ENCODE measurements at places on chromosomes 1 and 21. TPM values are rescaled to one million over a fixed set of nuclear protein-coding genes. Genes with fewer than 3 reads are reported as not detected.

The HPCAL4 gene
- not detected for total RNA-seq

The ADGRL4 gene
- total RNA-seq: 11.0 TPM

The KCNJ9 gene
- not detected for total RNA-seq

- H3K4me3 ChIP-seq: peak overlapping the region; percentile 52
- peak; percentile 87 for DNase-seq
- H3K27me3 ChIP-seq: no peaks in the 10 kb centered on the region
- no peaks in the 10 kb centered on the region for H3K36me3 ChIP-seq
- no peaks in the 10 kb centered on the region for H3K4me1 ChIP-seq
These were observed 148.6 kb downstream of the PPIAL4G start for GRCh38 chr1:148334339-148335130.

DNA sequence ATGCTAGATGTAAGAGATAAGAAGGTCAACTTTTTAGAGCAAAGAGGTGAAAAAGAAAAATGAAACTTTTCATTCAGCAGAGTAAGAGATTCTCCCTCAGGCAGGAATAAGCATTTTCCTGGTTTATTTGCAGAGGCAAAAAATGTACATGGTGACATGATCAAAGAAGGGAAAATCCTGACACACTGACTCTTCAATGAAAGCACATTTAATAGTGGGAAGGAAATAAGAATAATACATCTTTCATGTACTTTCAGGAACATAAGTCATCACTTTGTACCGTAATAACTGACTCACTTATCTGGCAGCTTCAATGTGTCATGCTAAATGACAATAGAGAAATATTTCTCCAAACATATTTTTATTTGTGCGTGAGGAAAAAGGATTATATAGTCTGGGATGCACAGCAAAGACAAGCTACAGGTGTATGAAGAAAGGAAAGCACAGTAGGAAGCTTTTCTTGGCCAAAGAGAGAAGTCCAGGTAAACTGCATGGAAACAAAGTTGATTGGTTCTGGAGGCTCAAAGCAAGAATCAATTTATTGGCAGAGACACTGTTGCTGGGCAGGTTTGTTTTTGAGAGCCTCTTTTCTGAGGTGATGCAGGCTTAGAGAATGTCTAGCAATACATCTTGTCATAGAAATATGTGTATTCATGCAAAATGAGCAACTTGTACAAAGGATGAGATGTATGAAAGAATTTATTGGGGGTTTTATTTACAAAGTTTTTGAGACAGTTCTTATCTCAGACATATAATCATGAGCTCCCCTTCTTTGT, 1409.0 kb downstream of the PLA2G4A start:
- H3K4me3 ChIP-seq: no peak overlapping the region
- no peak overlapping the region for H3K27ac ChIP-seq
- DNase-seq: no peak

- H3K27me3 ChIP-seq: no peaks in the 10 kb centered on the region
- H3K4me3 ChIP-seq: no peak overlapping the region
- DNase-seq: no peak
- no peak overlapping the region for H3K27ac ChIP-seq
- H3K4me1 ChIP-seq: no peaks in the 10 kb centered on the region
These were observed 1165.1 kb upstream of the NCAM2 start for GRCh38 chr21:19833082-19833481.

GRCh38 chr21:41768437-41769042, 1.7 kb upstream of the RIPK4 start:
- peaks cover 35% of the 10 kb centered on the region for H3K4me1 ChIP-seq
- H3K27ac ChIP-seq: peak overlapping the region; percentile 96

GRCh38 chr1:200221614-200222282, 188.1 kb downstream of the ZNF281 start:
- no peaks in the 10 kb centered on the region for H3K36me3 ChIP-seq
- DNase-seq: peak; percentile 47
- H3K27ac ChIP-seq: no peak overlapping the region
- no peaks in the 10 kb centered on the region for H3K4me1 ChIP-seq

DNA sequence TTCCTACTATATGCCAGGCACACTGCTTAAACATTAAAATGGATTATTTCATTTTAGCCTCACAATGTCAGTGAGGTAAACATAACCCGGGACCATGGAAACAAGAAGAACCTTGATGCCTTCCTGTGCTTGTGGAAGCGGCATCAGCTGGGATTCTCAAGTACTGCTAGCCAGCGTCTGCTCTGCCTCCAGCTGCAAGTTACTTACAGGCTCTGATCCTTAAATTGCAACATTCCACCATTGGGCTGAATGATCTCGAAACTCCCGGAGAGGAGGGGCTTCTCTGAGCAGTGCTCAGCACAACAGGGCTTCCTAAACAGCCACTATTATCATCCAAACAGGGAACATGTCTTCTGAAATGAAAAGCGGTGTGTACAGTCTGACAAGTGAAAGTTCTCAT, 6.7 kb upstream of the MAN1C1 start:
- no peaks in the 10 kb centered on the region for H3K4me1 ChIP-seq
- no peaks in the 10 kb centered on the region for H3K27me3 ChIP-seq
- no peak overlapping the region for H3K4me3 ChIP-seq
- DNase-seq: no peak

GRCh38 chr1:114719424-114719787, 2.8 kb upstream of the NRAS start:
- DNase-seq: no peak
- H3K27me3 ChIP-seq: no peaks in the 10 kb centered on the region
- peaks cover 27% of the 10 kb centered on the region for H3K36me3 ChIP-seq
- no peaks in the 10 kb centered on the region for H3K4me1 ChIP-seq

DNA sequence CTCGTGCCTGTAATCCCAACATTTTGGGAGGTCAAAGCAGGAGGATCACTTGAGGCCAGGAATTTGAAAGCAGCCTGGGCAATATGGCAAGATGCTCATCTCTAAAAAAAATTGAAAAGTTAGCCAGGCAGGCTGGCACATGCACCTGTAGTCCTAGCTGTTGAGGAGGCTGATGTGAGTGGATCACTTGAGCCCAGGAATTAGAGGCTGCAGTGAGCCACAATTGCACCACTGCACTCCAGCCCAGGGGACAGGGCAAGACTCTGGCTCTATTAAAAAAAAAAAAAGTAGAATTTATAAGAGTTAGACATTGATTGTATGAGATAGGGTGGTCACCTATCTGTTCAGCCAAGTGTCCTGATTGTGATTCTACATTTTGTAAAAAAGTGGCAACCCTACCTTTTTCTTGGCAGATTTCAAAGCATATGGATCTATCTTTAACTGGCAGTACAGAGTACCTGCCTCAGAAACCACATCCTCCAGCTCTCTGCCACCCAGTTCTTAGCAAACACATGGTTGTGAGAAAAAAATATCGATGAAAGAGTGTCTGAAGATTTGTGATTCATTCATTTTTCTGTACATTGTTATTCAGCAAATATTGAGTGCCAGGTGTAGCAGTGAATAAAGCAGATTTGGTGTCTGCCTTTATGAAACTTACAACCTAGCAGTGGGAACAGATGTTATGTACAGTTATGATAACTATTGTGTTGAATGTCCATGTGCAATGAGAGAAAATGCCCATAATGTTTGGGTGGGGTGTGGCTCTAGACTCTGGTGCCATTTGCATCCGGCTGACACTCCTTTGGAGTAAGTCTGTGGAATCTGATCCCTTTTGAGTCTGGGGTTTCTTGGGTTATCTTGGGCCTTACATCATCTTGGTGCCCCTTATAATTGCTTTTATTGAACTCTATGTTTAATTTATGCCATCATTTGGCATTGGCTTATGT, 82.5 kb downstream of the ST3GAL3 start:
- H3K36me3 ChIP-seq: no peaks in the 10 kb centered on the region
- no peaks in the 10 kb centered on the region for H3K4me1 ChIP-seq
- H3K27me3 ChIP-seq: no peaks in the 10 kb centered on the region

- no peak overlapping the region for H3K27ac ChIP-seq
- H3K27me3 ChIP-seq: no peaks in the 10 kb centered on the region
- no peak for DNase-seq
- no peaks in the 10 kb centered on the region for H3K4me1 ChIP-seq
- no peaks in the 10 kb centered on the region for H3K36me3 ChIP-seq
These were observed 26.1 kb downstream of the RGS21 start for GRCh38 chr1:192342842-192343241.

GRCh38 chr1:115949156-115949555, 27.2 kb upstream of the SLC22A15 start:
- no peak overlapping the region for H3K4me3 ChIP-seq
- no peaks in the 10 kb centered on the region for H3K27me3 ChIP-seq
- DNase-seq: no peak
- H3K4me1 ChIP-seq: no peaks in the 10 kb centered on the region
- no peak overlapping the region for H3K27ac ChIP-seq

DNA sequence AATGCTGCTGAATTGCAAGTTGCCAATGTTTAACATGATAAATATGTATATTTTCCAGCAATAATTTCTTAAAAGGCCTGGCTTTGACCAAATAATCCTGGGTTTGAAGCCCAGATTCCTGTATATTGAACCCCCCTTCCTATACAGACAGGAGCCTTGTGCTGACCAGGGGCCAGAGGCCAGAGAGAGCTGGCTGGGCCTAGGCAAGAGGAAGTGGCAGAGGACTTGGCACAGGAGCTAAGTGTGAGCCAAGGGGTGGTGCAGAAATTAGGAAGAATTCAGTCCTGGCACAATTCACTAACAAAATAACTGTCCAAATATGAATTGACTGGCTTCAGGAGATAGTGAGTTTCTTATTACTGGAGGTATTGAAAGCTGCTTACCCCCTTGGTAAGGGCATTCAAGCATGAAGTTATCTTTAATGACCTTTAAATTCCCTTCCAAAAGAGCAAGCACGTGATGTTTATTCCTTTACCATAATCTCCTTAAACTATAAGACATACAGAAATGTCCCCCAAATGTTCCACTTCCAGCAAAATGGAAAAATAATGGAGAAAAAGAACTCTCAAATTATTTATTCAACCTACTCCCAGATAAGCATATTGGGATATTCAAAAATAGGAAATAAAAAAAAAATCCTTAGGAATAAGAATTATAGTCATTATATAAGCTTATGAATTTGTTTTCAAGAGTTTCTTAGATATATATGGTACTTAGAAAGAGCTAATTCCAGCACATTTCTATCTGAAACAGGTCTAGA, 26.6 kb downstream of the NIBAN1 start:
- no peak overlapping the region for H3K4me3 ChIP-seq
- H3K27me3 ChIP-seq: no peaks in the 10 kb centered on the region
- no peaks in the 10 kb centered on the region for H3K36me3 ChIP-seq
- H3K4me1 ChIP-seq: no peaks in the 10 kb centered on the region

- H3K4me1 ChIP-seq: no peaks in the 10 kb centered on the region
- H3K36me3 ChIP-seq: no peaks in the 10 kb centered on the region
- H3K4me3 ChIP-seq: no peak overlapping the region
- H3K27ac ChIP-seq: no peak overlapping the region
- H3K27me3 ChIP-seq: no peaks in the 10 kb centered on the region
These were observed 44.9 kb upstream of the TNFSF18 start for GRCh38 chr1:173095632-173096031.

DNA sequence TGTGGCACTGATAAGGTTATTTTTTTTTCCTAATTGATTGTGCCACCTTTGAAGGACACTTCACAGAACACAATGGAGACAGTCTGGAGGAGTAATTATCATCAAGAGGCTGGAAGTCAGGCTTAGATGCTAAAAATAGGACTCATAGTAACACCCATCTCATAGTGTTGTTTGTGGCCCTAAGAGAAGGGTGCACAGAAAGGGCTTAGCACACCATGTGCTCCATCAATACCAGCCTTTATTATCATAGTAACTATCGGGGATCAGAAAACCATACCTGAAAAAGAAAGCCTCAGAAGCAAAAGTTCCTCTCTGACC, 11.9 kb downstream of the NIPAL3 start:
- H3K4me1 ChIP-seq: no peaks in the 10 kb centered on the region
- no peak overlapping the region for H3K4me3 ChIP-seq
- no peaks in the 10 kb centered on the region for H3K36me3 ChIP-seq
- no peak overlapping the region for H3K27ac ChIP-seq
- DNase-seq: no peak
- no peaks in the 10 kb centered on the region for H3K27me3 ChIP-seq
